Frontal cortex (tissue), 4 donors: ENCODE measurements at places on chromosomes 4 and X. TPM values are rescaled to one million over a fixed set of nuclear protein-coding genes. Genes with fewer than 3 reads are reported as not detected.

RNF150 gene
- total RNA-seq, result 28.5 TPM

PDLIM3 gene
- 14.3 TPM for total RNA-seq

RNF128 gene
- 1.6 TPM for total RNA-seq

SYTL5 gene
- total RNA-seq, result 4.9 TPM

PLAC8 gene
- 0.41 TPM for total RNA-seq

LRP2BP gene
- 6.1 TPM for total RNA-seq

SULT1B1 gene
- 0.41 TPM for total RNA-seq

ZGRF1 gene
- total RNA-seq, result 31.8 TPM

MAGED4 gene
- total RNA-seq, result 120 TPM

CXCL3 gene
- 0.41 TPM for total RNA-seq

LRIT3 gene
- not detected for total RNA-seq

BRS3 gene
- 1.6 TPM for total RNA-seq

MAGEB17 gene
- not detected for total RNA-seq

BRCC3 gene
- 18.3 TPM for total RNA-seq

ZBED1 gene
- total RNA-seq, result 33.0 TPM

ADAMTS3 gene
- total RNA-seq, result 20.4 TPM

RHOXF2 gene
- total RNA-seq, result not detected

ADAD1 gene
- total RNA-seq, result under 0.01 TPM
